ENCODE measurements at places on chromosomes 2 and 18.

- no peak for DNase-seq
These were observed 640.2 kb downstream of the RNF144A start for GRCh38 chr2:7557376-7557775.

- DNase-seq = no peak
These were observed 89.7 kb upstream of the SEC11C start for GRCh38 chr18:59049721-59050660.

GRCh38 chr2:9256570-9257043 lies 50.0 kb downstream of the ASAP2 start:
- no peak for DNase-seq

DNA sequence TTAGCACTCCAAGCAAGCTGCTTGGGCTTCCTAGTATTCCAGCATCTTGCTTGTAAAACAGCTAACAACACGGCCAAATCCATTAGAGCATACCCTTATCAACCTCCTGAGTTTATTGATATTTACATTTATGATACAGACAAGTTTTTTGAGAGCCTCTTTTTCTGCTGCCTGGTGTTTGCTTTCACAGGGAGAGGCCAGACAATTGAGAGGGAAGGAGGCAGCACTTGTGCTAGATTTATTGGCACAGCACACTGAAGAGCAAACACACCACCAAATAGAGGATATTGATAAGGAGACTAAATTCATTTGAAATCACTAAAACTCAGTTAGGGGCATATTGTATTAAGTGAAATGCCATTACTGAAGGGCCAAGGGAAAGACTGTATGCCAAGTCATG lies 1142.3 kb upstream of the FANCL start:
- no peak for DNase-seq
